ENCODE measurements at places on chromosomes 5 and 9.
A peak's percentile ranks its signal among the peaks of the same experiment; 100 is the strongest.

- no peak for DNase-seq
Measured at GRCh38 chr5:169595172-169595820, 11.7 kb downstream of the SPDL1 start.

DNA sequence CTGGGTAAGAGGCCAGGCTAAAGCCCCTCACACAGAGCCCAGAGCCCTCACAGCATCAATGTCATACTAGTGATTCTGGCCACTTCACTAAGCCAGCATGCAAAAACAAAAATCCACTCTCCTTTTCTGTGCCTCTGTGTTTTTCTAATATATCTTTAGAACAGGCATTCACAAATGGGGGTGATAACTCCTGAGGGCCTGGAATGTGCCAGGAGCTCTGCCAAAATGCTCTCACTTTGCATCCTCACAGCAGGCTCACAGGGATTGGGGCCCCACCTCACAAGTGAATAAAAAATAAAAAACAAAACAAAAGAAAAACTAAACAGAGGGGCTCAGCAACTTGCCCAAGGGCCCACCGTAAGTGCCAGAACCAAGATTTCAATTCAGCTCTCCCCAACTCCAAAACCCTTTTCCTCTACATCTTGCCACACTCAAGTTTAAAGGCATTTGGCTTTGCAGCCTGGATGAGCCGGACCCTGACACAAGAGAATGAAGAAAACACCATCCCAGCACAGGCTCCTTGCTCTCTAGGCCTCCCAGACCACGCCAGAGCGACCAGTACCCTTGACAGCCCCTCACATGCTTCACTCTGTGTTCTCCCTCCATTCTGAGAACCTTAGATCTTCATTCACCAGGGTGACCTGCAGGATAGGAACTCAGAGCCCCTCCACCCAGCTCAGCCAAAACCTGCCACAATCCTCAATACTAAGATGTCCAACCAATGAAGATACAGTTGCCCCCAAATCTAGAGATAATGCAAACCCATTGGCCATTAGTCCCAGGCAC lies 51.3 kb downstream of the SAXO1 start:
- no peak for DNase-seq

- no peak for DNase-seq
Measured at GRCh38 chr9:34027845-34028574, 20.7 kb downstream of the UBAP2 start.

DNA sequence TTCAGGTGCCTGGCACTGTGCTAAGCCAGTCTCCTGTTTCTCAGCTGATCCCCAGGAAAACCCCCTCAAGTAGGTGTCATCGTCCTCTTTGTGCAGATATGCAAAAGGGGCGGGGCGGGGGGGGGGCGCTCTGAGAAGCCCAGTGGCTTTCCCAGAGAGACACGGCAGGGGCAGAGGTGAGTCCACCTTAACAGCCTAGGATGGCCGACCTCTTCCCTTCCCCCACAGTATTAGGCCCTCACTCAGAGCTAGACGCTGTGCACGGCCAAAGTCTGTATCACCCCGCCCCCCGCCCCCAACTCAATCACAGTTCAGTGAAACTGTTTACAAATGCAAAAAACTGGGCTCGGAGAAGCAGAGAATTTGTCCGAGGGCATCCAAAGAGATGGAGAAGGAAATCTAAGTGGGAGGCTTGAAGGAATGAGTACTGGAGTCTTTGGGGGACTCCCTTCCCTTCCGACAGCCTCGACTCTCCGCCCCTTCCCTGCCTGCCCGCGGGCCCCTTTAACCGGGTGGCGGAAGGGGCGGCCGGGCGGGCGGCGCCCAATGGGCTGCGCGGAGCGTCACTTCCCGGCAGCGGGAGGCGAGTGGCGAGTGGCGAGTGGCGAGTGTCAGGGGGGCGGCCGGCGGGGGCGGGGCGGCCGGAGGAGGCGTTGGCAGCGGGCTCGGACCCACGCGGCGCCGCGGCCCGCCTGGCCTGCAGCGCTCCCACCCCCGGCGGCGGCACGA lies at the start of gene ERGIC1:
TSS of gene ERGIC1 (plus strand) at position 566 of the 729 bp plus-strand sequence. CDS start at position 729, 163 bp downstream.
- peak; percentile 59 for DNase-seq

GRCh38 chr5:916441-917293 lies 24.0 kb downstream of the TRIP13 start:
- no peak for DNase-seq

- DNase-seq: no peak
Measured at GRCh38 chr5:11903121-11903613, 1.1 kb downstream of the CTNND2 start.

DNA sequence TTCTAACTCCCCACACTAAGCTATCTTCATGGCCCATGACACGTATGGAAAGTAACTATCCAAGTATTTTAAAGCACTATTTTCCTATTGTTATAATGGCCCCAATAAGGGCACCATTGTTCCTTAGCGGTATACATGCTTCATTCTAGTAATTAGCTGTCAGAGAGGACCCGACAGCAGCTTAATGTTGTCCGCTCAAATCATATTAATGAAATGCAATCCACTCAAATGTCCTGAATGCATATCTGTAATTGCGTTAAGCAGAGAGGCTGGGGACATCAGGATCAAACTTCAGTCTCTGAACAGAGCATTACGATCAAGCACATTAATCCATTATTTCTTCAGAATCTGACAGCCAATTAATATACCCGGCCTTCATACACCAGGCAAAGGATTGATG lies 139.7 kb downstream of the CRB2 start:
- no peak for DNase-seq

DNA sequence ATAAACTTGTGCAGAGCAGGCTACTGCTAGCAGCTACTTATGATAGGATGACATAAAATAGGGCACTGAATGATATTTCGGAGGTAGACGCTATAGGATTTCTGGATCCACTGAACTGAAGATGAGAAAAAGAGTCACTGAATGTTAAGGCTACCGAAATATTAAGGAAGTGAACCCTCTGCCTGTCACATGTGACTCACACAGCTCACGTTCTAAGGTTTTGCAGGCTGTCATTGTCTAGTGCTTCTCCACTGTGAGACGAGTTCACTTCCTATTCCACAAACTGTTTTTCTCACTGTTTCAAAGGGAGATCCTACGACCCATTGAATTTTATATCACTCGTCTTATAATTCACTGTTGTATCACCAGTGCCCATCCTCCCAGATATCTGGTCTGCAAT lies 100.8 kb downstream of the CTNND2 start:
- no peak for DNase-seq

DNA sequence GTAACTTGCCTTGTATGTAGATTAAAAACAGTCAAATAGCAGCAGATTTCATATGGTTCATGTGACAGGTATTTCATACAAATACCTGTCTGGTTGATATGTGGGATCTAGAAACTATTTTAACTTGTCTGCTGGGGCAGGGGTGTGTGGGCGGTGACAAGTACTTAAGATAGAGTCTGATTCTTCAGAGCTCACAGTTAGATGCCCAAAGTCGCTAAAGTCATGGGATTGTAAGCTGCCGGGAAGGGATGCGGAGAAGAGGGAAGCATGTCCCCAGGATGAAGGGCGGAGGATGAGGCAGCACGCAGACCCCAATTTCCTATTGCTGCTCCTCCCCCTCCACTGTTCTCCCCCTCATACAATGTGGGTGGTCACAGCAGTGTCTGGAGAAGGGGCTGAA lies 13.3 kb downstream of the ANXA6 start:
- DNase-seq: no peak

GRCh38 chr5:133611357-133612248 lies 738 bp downstream of the FSTL4 start:
- peak; percentile 3 for DNase-seq

GRCh38 chr5:17157916-17158529 lies 59.4 kb upstream of the BASP1 start:
- no peak for DNase-seq

All from stimulated activated CD4-positive, alpha-beta T cell treated with anti-CD3 and anti-CD28 coated beads, Interleukin-12 subunit alpha, Interleukin-12 subunit beta, amount 100 ng/mL, for 24 hours (primary cell).